ENCODE measurements at places on chromosomes 12 and 14. TPM values are rescaled to one million over a fixed set of nuclear protein-coding genes. Genes with fewer than 3 reads are reported as not detected.

DNA sequence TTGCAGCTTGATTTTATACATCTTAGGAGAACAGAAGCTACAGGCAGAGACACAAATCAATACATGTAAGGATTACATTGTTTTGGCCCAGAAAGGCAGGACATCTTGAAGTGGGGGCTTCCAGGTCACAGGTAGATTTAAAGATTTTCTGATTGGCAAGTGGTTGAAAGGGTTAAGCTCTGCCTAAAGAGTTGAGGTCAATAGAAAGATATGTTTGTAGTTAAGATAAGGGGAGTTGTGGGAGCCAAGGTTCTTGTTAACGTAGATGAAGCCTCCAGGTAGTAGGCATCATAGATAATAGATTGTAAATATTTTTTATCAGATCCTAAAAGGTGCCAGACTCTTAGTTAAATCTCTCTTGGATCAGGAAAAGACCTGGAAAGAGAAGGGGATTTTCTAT lies 5.5 kb upstream of the DHRS2 start:
- DNase-seq = no peak

- no peak for DNase-seq
These were observed at the start of gene IFT81 for GRCh38 chr12:110124269-110124995. IFT81 (plus strand) TSS chr12:110124357; CDS start chr12:110127381, 3,024 bp downstream.

- no peak for DNase-seq
These were observed 178.0 kb downstream of the RPAP3 start for GRCh38 chr12:47527816-47528215.

DNA sequence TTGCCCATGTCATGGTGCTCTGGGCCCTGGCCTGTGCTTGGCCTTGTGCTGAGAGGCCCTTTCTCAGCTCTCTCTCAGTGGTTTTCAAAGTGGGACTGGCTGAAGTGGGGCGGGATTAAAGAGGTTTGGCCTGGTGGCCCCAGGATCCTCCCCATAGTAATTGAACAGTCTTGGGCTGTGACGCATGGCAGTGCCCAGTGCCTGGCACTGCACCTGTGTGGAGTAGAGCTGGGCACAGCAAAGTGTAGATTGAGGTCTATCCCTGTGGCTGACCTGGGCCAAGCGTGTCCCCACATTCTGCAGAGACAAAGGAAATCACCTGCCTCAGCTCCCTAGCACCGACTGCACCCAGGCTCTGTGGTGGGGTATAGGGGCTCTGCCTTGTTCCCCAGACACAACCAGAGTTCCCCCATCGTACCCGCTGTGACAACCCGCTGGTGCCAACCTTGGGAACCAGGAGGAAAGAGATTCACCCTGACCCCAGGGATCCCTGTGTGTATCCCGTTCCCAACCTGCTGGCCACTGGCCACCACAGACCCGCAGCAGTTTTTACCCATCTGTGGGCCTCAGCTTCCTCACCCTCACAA lies 9.9 kb upstream of the CYP46A1 start:
- no peak for DNase-seq

DNA sequence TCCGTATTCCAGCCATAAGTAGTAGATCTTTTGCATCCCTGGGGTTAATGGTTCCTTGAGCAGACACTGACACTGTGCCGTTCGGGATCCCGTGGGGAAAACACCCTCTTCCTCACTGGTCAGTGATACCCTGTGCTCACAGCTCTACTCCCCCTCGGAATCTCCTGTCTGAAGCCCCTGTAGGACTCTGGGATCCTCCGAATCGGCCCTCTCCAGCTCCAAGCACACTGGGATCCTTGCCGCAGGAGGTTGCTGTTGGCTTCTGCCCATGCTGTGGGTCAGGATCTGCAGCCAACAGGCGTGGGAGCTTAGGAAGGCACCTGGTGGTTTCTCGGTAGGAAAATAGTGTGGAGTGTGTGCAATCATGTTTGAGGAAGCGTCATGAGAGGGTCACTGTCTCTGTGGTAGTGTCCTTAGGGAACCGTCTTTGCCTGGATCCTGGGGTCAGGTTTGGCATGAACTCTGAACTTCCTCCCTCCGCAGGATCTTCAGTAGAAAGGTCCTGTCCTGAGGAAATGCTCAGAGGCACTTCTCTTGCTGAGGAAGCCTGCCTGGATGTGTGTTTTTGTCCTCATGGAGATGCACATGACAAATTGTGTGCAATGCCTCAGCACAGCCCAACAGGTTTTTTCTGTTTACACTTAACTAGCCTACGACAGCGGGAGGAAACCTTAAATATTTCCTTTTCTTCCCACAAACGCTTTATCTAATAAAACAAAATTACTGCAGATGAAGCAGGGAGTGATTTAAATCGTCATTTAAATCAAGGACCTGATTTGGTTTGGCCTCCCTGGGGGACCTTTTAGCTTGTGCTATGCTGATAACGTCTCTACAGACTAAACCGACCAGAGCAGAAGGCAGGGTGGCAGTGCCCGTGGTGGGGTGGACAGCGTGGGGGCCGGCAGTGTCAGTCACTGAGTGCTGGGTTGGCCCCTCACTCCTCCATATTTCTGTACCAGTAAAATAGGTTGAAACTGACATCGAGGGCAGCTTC lies 18.7 kb downstream of the FBXL14 start:
- DNase-seq = no peak

DNA sequence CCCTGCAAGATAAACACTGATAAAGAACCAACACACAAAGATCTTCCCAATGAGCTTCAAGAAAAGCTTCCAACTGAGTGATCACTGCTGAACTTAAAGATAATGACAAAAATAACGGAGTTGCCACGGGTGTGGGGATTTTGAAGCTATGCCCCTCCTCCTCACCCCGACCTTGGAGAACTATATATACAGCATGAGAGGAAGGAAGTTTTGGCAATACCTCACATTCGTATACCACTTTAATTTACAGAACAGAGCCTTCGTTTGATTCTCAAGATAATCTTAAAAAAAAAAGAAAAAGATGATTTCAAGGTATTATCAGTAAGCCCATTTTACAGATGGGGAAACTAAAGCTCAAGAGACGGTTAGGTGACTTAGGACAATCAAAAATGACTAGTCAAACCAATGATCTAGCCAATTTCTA lies 715 bp downstream of the NEK9 start:
- DNase-seq = no peak

Gene ALKBH1
- 8.3 TPM for total RNA-seq

Gene GDF3
- not detected for total RNA-seq

Gene HOXC10
- not detected for total RNA-seq

Gene TMEM260
- total RNA-seq = 13.3 TPM

Gene ACRBP
- 0.74 TPM for total RNA-seq

Gene KRT6A
- 7,258 TPM for total RNA-seq

Gene DNAI7
- 3.4 TPM for total RNA-seq

Gene NID2
- 20.1 TPM for total RNA-seq

Gene ABCD2
- 1.5 TPM for total RNA-seq

Gene ARHGAP5
- total RNA-seq = 90.6 TPM

Gene P2RX2
- total RNA-seq = not detected

Measured in vagina (tissue), 2 donors.